CD4-positive, alpha-beta T cell treated with Interleukin-1 beta for 1 hour (primary cell): ENCODE measurements at places on chromosomes 2 and 18.

- DNase-seq = no peak
These were observed 837.4 kb downstream of the LRRTM4 start for GRCh38 chr2:76684756-76685155.

- no peak for DNase-seq
These were observed 103.1 kb downstream of the TEX51 start for GRCh38 chr2:127001751-127002150.

- no peak for DNase-seq
These were observed 84.5 kb downstream of the POU3F3 start for GRCh38 chr2:104938231-104938941.

- no peak for DNase-seq
These were observed 35.9 kb downstream of the AFF3 start for GRCh38 chr2:100106460-100106859.

- no peak for DNase-seq
These were observed 99.0 kb upstream of the MCFD2 start for GRCh38 chr2:47014564-47015051.

DNA sequence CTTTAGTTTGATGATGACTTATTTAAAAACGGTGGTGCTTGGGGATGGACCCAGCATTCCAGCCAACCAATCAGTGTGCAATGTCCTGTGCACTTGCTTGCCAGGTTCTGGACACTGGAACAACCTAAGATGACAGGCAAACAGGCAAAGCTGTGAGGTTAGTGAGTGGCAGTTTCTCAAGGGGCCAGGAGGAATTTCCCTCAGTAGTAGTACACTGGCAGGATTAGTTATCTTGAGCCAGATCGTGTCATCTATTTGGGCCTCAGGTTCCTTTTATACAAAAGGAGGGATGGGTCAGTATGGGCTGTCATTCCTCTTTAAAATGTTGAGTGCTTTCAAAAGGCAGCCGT lies 26.6 kb downstream of the MAP4K4 start:
- DNase-seq = no peak

- no peak for DNase-seq
These were observed 173.1 kb downstream of the LCLAT1 start for GRCh38 chr2:30620102-30620501.

DNA sequence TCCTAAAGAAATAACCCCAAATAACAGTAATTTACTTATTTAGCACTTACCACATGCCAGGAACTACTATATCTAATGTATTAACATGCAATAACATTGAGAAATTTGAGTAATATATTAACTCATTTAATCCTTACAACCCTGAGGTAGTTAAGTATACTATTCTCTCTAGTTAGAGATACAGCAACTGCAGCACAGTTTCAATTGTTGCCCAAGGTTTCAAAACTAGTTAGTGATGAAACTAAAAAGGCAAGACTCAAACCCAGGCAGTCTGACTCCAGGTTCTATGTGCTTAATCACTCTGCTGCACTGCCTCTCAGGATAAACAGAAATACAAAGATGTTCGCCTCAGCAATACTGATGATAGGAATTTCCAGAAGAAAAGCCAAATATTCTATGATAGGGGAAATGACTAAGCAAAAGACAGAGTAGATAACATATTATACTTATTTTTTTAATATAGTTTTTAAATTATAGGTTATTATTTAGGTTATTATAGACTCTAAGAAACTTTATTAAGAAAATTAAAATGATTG lies 88.0 kb downstream of the SS18 start:
- no peak for DNase-seq

DNA sequence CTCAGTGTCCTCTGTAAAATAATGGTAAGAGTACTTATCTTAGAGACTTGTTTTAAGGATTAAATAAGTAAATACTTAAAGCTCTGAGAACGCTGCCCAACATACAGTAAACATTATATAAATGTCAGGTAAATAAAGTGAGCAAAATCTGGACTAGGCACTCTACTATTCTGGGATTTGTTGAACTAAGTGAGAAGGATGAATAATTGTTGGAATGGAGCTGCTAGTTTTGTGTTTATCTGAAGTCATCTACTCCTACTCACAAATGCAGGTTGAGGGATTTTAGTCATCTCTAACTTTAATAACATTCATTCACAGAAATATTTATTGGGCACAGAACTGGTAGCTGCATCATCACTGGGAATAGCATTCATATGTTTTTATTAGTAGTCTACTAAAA lies 103.4 kb downstream of the MEIS1 start:
- DNase-seq = no peak

GRCh38 chr2:136874258-136874657 lies 108.9 kb downstream of the THSD7B start:
- no peak for DNase-seq

DNA sequence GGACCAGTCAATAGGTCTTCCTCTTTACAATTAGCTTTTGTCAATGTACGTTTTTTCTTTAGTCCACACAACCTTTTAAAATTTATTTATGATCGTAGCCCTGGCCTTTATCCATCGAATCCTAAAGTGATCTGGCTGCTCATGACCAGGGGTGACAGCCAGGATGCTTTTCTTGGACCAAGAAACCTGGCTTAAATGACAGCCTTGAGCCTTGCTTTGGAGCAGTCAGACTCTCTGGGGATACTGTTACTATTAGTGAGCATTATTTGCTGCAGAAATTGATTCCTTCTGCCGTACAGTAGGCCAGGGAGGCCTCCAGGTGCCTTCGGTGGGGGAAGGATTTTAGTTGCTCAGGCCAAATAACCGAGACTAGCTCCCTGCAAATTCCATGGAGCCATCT lies 70.2 kb downstream of the AGAP1 start:
- DNase-seq = no peak

DNA sequence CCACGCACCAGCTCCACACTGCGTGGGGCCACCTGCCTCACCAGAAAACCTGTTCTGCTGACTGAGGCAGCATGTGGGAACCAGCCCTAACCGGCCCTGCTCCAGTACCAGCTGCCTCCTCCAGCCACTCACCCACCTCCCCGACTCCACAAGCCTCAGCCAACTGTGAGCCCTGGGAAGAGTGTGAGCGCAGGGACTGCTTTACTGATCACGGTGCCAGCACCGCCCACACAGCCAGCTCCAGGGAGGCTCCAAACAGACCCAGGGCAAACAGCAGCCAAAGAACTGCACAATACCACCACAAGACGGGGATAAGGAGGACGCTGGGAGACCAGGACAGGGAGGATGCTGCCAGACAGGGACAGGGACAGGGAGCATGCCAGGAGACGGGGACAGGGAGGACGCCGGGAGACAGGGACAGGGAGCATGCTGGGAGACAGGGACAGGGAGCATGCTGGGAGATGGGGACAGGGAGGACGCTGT lies 28.4 kb downstream of the EIPR1 start:
- no peak for DNase-seq

GRCh38 chr2:71938108-71938507 lies 209.6 kb downstream of the CYP26B1 start:
- DNase-seq = no peak

GRCh38 chr2:39739386-39739785 lies 39.7 kb downstream of the THUMPD2 start:
- no peak for DNase-seq

- no peak for DNase-seq
These were observed 106.7 kb downstream of the DTNB start for GRCh38 chr2:25566694-25567093.

- DNase-seq = no peak
These were observed 66.7 kb upstream of the BCL2L11 start for GRCh38 chr2:111053825-111054515.

DNA sequence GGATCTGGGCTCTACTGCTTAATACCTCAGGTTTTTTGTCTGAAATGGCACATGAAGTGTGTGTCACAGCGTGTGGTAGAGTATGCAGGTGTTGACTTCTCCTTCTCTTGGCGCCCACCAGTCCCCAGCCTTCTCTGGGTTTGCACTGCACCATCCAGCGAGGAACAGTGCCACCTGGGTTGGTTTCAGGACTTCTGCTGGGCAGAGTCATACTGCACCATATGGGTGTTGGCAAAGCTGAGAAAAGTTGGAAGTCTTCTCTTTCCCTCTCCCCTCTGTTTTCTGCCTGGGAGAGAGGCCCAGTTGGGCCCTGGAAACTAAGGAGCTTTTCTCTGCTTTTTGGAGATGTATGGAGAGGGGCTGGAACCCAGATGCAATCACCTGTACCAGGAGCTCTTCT lies 43.8 kb downstream of the TMEM185B start:
- no peak for DNase-seq

GRCh38 chr2:1876352-1876751 lies 132.0 kb upstream of the PXDN start:
- DNase-seq = no peak

GRCh38 chr2:148253685-148254084 lies 232.8 kb downstream of the MBD5 start:
- DNase-seq = peak; percentile 8

- no peak for DNase-seq
These were observed 320.3 kb downstream of the RNF144A start for GRCh38 chr2:7237466-7237865.

DNA sequence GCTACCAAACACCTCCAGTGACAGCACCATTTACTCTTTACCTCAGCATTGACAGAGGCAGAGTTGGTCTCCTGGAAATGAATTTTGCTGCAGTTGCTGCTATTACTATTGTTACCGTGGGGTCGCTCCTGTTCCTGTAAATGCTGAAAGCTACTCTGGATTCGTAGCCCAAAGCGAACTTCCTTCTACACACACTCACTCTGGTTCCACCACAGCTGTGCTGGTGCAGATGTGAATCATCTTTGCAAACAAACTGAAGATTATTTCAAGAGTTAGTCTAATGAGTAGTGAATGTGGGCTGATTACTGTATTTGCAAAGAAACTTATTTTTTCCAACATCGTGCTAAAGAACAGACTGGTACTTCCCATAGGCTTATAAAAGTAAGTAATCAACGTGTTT lies 304.0 kb downstream of the LPIN1 start:
- no peak for DNase-seq

- DNase-seq = no peak
These were observed 2.8 kb downstream of the KYNU start for GRCh38 chr2:142880279-142880678.

- no peak for DNase-seq
These were observed 97.1 kb upstream of the RMDN2 start for GRCh38 chr2:37827911-37828511.

DNA sequence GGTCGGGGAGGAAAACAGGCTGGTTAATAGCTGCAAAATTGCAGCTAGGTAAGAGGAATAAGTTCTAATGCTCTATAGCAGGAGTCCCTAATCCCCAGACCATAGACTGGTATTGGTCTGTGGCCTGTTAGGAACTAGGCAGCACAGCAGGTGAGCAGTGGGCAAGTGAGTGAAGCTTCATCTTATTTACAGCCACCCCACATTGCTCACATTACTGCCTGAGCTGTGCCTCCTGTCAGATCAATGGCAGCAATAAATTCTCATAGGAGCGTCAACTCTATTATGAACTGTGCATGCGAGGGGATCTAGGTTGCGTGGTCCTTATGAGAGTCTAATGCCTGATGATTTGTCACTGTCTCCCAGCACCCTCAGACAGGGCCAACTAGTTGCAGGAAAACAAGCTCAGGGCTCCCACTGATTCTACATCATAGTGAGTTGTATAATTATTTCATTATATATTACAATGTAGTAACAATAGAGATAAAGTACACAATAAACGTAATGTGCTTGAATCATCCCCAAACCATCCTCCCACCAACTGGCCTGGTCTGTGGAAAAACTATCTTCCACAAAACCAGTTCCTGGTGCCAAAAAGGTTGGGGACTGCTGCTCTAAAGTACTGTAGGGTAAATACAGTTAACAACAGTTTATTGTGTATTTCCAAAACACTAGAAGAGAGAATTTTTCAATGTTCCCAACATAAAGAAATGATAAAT lies 91.7 kb upstream of the TFCP2L1 start:
- DNase-seq = no peak

- no peak for DNase-seq
These were observed 1.6 kb upstream of the ANKRD44 start for GRCh38 chr2:197312186-197312585.

DNA sequence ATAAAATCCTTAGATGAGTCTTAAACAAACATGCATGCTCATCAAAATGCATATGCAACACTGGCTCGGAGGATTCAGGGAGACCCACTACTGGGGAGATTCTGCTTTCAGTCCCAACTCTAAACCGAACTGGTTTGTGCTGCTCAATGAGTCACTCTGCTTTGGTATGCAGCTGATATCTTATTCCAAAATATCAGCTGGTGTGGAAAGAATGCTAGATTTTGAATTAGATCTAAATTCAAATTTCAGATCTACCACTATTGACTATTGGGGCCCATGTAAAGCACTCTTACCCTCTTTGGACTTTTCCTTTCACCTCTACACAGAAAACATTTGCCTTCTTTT lies 39.2 kb upstream of the TTN start:
- DNase-seq = no peak

DNA sequence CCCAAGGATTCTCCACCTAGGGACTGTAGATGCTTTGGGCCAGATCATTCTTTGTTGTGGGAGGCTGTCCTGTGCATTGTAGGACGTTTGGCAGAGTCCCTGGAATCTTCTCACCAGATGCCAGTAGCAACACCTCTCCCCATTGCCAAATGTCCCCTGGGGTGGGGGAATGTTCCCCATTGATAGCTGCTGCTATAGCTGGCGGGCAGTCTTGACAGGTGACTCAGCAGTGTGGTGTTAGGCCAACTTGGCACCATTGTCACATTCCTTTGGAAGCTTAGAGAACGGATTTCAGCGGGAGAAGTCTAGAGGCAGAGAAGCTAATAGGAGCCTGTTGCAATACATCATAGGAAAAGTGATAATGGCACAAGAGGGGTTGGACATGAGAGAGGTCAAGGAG lies 495.7 kb upstream of the SMIM21 start:
- no peak for DNase-seq

GRCh38 chr2:16069663-16069932 lies 129.2 kb downstream of the MYCN start:
- no peak for DNase-seq

DNA sequence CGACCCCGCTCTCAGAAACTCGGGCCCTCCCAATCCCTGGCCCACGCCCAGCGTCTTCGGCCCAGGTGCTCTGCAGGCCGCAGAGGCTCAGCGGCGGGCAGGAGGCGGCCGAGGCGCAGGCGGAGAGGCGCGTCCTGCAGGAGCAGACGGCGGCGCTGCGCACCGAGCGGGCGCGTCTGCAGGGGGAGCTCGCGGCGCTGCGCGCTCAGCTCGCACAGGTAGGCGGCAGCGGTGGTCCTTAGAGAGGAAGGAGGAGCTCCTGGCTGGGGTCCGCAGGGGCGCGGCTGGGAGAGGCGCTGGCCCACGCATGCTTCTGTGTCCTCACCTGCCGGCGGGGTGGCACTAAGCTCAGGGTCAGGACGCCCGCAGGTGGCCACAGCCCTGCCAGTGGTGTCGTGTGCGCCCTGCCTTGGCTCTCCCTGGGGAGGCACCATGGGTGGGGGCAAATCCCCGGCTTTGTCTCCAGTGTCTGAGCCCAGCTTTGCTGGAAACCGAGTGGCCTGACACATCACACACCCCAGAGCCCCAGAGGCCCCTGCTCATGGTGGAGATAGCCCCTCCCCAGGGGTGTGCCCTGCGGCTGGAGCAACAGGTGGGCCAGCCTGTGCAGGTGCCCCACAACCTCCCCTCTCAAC lies 14.9 kb upstream of the SNED1 start:
- peak; percentile 34 for DNase-seq

GRCh38 chr2:236883819-236884218 lies 201.9 kb upstream of the COPS8 start:
- DNase-seq = no peak

- DNase-seq = no peak
These were observed 222.3 kb downstream of the IKZF2 start for GRCh38 chr2:212929116-212929515.

GRCh38 chr18:74905247-74905646 lies 303.7 kb downstream of the PTGR3 start:
- no peak for DNase-seq
